ENCODE measurements at places on chromosomes 5 and 9.

GRCh38 chr5:149435660-149436059 is 56.6 kb upstream of the IL17B start:
- no peak for DNase-seq

GRCh38 chr5:155919725-155920124 is 407.2 kb upstream of the SGCD start:
- no peak for DNase-seq

GRCh38 chr9:121249563-121249962 is 18.4 kb upstream of the GSN start:
- no peak for DNase-seq

- DNase-seq: no peak
Measured at GRCh38 chr5:39201160-39201780, 18.1 kb downstream of the FYB1 start.

GRCh38 chr5:66340786-66341185 is 196.7 kb downstream of the SREK1 start:
- DNase-seq: no peak

- DNase-seq: no peak
Measured at GRCh38 chr5:176692839-176693476, 45.7 kb downstream of the TSPAN17 start.

DNA sequence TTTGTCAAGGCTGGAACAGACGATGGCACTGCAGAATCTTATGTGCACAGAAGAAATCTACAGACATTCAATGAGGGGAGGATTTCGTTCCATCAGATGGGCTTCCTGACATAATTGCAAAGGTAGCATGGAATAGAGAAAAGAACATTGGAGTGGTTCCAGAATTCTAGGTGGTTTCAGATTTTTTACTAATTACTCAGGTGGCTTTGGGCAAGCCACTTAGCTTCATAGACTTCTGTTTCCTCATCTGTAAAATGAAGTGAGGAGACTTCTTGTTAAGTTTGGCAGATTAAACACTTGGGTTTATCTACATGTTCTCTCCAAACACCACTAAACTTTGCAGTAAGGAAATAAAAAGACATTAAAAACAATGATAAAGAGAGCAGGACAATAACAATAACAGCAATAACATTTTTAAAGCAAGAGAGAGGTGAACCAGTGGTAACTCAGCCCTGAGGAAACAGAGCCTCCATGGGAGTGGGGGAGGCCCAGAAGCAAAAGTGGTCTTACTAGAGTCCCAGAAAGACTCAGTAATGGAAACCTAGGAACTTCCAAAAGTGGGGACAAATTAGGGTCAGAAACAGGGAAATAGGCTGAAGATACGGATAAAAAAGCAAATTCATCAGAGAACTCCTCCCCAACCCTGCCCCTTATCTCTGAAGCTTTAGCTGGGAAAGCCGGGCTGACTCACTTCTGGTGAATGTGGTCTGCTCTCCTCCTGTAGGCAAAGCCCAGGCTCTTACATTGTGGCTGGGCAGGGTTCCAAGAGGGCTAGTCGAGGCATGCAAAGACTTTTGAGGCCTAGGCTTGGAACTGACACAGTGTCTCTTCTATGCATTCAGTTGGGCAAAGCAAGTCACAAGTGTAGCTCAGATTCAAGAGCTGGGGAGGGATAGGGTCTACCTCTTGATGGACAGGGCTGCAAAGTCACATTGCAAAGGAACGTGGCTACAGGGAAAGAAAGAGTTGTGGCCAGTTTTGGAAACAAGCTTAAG is 11.8 kb upstream of the ACTBL2 start:
- DNase-seq: peak; percentile 9

- no peak for DNase-seq
Measured at GRCh38 chr9:73153793-73154227, 2.1 kb downstream of the ANXA1 start.

DNA sequence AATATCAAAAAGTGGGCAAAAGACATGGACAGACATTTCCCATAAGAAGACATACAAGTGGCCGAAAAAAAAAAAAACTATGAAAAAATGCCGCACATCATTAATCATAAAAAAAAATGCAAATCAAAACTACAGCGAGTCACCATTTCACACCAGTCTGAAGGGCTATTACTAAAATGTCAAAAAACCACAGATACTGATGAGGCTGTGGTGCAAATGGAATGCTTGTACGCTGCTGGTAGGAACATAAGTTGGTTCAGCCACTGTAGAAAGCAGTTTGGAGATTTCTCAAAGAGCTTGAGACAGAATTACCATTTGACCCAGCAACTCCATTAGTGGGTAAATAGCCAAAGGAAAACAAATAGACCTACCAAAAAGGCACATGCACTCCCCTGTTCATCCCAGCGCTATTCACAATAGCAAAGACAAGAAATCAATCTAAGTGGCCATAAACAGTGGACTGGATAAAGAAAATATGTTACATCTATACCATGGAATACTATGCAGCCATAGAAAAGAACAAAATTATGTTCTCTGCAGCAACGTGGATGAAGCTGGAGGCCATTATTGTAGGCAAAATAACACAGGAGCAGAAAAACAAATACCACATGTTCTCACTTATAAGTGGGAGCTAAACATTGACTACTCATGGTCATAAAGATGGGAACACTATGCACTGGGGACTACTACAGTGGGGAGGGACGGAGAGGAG is 110.6 kb upstream of the BOD1 start:
- DNase-seq: no peak

All from CD8-positive, alpha-beta T cell (primary cell).